Lung (tissue), 17 donors: ENCODE measurements at places on chromosomes 3 and 15.

DNA sequence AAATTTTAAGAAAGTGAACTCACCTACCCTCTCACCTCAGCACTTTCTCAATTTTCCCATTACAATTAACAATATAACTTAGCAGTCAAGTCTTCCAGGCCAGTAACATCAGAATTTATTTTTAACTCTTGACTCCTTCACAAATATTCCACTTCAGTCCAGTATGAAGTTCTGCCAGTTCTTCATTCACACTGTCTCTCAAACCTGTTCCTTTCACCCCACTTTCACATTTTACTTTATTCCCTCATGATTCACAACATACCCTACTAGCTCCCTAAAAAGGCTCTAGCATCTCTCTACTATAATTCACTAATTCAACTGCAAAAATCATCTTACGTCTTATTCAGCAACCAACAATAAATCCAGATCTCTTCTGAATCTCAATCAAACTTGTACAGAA is 3.8 kb downstream of the GSK3B start:
- no peak for DNase-seq

GRCh38 chr3:88611826-88612326 is 462.1 kb downstream of the C3orf38 start:
- no peak for DNase-seq

DNA sequence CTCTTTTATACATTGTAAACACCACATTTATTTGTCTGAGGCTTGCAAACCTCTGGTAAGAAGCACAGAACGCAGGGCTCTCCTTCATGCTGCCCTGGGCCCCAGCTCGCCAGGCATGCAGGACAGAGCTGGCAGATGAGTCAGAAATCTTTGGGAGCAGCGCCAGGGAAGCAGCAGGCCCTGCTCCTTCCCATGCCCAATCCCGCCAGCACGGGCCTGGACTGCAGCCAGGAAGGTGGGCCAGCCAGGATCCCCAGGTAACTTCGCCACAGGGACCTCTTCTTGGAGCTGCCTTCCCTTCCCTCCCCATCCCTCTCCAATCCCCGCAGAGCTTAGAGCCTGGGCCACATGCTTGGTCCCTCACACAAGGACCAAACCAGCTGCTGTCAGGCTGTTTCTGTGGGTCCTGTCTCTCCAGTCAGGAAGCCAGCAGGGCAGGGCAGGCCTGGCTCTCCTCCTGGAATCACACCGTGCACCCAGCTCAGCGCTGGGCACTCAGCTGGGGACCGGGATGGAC is 8.8 kb downstream of the STOML1 start:
- peak; percentile 70 for DNase-seq

GRCh38 chr3:117097351-117097750 is 387.8 kb downstream of the TUSC7 start:
- no peak for DNase-seq

DNA sequence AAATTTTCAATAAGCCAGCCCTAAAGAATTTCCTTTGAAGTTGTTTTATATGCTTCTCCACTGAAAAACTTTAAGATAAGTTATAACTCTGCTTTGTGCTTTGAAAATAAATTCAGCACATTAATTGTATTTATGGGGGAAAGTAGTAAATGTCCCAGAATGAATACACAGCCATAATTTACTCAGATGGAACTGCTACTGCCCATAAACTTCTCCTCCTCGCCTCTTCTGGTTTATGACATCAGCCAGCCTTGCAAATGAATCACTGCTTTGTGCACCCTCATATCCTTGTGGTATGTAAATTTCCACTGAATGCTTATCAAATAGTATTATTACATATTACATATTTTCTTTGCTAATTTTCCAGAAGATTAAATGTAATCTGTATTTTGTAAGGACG is 302.0 kb downstream of the DIPK2A start:
- no peak for DNase-seq

DNA sequence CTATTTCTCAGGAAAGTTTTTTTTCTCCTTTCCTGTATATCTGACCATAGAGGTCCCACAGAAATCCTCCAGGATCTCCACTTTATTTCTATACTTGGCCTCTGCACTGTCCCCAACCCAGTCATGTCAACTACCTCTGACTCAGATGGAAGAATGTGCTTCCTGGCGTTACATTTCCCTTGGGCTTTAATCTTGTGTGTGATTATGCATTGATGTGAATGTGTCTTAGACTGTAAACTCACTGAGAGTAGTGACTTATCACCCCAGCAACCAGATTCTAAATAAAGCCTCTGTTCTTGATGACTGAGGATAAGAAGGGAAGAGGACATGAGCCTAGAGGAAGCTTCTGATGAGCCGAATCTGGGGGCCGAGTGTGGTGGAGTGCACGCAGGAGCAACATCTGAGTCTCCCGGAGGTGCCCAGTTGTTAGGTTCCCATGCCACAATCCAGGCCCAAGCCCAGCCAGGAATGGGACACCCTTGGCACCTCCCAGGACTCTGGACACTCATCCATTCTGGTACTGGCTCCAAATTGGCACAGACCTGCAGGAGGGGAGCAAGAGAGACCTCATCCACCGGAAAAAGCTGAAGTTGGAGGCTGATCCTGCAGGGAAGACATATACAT is 32.1 kb upstream of the HEG1 start:
- DNase-seq = no peak

DNA sequence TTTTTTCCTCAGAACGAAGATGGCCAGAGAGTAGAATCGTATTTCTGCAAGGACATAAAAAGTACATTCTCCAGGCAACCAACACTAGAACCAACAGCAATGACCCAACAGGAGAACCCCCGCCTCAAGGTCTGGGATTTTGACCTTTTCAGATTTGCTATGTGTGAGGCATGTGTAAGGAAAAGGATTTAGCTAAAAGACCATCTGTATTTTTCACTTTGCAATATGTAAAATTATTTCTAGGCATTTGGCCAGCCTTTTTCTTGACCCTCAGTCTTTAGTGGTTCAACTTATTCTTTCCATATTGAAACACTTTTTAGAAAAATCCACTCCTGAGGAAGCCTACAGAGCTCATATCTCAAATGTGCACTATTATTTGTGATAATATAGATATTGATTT is 219.2 kb upstream of the GOLGA6L4 start:
- peak; percentile 21 for DNase-seq

DNA sequence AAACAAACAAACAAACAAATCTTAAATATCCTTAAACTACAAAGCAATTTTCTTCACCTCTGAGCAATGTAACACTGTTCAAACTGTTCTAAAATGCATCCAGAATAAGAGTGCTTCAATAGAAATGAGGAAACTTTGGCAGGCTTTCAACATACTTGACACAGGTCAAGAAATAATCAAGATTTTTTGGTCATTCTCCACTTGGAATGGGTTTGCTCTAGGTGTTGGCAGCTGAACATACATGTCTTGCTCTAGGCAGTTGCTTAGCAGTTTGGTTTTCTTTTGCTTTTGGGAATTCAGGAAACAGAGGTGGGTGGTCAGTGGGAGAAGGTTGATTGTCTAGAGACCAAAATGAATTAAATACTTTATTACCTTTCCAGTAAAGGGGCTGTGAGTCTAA is 1.4 kb upstream of the LRRC3B start:
- DNase-seq = no peak

DNA sequence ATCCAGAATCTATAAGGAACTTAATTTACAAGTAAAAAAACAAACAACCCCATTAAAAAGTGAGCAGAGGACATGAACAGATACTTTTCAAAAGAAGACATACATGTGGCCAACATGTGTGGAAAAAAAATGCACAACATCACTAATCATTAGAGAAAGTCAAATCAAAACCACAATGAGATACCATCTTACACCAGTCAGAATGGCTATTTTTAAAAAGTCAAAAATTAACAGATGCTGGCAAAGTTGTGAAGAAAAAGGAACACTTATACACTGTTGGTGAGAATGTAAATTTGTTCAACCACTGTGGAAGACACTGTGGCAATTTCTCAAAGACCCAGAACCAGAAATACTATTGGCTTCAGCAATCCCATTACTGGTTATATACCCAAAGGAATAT is 830.0 kb upstream of the ALCAM start:
- DNase-seq = no peak

- DNase-seq = no peak
Observed at GRCh38 chr3:173140986-173141385, at the start of gene SPATA16. SPATA16 (minus strand) TSS chr3:173141235; CDS start chr3:173117731, 23,504 bp downstream.

DNA sequence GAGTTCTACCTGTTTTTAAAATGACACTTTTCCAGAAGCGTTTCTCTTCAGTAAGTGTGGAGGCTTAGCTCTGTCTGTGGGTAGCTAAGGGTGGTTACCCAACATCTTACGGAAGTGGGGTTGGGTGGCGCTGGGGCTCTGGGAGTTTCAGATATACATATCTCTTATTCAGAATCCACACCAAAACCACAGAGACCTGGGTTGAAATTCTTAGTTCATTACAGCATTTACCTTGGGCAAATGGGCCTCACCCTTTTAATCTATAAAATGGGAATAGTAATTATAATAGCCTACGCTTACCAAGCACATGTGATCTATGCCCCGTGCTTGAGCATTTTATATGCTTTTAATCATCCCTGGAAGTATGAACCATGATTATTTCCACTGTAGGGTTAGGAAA is 9.4 kb downstream of the PTPRG start:
- DNase-seq = no peak
